ENCODE measurements at places on chromosomes 2 and 18.

DNA sequence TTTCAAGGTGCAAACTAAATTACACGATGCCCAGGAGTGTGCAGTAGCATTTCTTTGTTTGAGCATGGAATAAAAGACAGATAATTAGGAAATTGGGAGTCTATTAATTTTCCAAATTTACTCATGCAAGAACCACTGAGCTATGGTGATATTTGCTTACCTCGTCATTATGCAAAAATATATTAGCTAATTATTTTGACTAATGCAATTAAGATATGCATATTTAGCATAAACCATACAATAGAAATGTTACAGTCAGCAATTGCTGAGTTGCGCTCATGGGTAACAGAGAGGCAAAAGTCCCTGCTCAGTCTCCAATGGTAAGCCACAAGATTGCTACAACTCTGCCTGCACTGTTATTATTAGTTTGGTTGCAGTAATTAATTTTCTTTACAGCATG lies 342.0 kb downstream of the TXNL1 start:
- H3K4me1 ChIP-seq = no peaks in the 10 kb centered on the region
- no peaks in the 10 kb centered on the region for H3K27me3 ChIP-seq
- no peaks in the 10 kb centered on the region for H3K36me3 ChIP-seq

DNA sequence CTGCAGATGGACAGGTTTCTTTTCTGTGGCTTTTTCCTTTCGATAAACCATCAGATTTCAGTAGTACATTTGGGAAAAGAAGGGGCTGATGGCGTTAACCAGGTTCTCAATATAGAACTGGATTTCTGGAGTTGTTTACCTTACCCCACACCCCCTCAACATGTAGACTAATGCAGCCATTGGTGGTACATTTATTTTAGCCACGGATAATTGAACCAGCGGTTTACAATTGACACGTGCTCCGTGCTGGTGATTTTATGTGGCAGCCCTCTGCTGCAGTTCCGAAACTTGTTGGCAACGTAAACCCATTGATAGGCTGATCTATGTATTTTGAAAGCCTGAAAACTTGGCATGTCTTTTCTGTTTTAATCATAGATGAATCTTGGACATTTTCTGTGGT lies 5.4 kb downstream of the SOX11 start:
- H3K4me1 ChIP-seq = no peaks in the 10 kb centered on the region
- H3K36me3 ChIP-seq = no peaks in the 10 kb centered on the region
- H3K4me3 ChIP-seq = no peak overlapping the region
- H3K27ac ChIP-seq = no peak overlapping the region
- no peak for DNase-seq
- H3K27me3 ChIP-seq = peaks cover 9% of the 10 kb centered on the region

DNA sequence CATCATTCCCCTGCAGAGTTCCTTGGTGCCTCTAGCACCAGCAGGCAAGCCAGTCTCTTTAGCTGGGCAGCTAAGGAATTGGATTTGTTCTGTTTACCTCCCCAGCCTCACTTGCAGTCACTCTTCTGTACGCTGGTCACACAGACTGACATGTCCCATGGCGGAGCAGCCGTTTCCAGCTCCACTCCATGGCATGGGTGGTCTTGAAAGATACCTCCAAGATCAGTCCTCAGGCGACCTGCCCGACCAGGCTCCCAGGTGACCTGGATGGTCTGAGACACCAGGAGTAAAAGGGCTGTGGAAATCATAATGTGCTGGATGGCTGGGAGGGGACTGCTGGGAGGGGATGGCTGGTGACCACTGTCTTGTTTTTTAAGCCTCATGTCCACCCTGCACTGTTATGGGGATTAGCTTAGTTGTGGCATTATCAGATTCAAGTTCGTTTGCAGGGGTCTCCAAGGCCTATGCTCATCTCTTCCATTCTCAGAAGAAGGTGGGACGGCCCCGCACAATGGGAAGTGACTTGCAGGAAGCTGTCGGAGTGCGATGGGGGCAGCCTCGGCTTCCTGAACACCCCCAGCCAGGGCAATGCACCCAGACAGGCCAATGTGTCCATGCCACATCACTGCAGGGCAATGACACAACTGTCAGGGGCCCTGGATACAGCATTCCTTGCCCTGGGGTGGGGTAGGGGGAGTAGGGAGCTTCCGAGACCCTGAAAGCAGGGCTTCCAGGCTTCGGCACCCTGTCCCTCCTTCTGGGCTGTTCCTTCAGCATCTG lies 156.1 kb upstream of the MYCN start:
- H3K4me1 ChIP-seq = no peaks in the 10 kb centered on the region
- H3K4me3 ChIP-seq = no peak overlapping the region
- DNase-seq = no peak
- no peaks in the 10 kb centered on the region for H3K27me3 ChIP-seq
- no peaks in the 10 kb centered on the region for H3K36me3 ChIP-seq
- H3K27ac ChIP-seq = no peak overlapping the region

GRCh38 chr2:72833084-72833714 lies 7.4 kb upstream of the EXOC6B start:
- H3K36me3 ChIP-seq = no peaks in the 10 kb centered on the region
- peaks cover 15% of the 10 kb centered on the region for H3K4me1 ChIP-seq
- H3K27ac ChIP-seq = no peak overlapping the region
- no peak overlapping the region for H3K4me3 ChIP-seq
- no peak for DNase-seq

DNA sequence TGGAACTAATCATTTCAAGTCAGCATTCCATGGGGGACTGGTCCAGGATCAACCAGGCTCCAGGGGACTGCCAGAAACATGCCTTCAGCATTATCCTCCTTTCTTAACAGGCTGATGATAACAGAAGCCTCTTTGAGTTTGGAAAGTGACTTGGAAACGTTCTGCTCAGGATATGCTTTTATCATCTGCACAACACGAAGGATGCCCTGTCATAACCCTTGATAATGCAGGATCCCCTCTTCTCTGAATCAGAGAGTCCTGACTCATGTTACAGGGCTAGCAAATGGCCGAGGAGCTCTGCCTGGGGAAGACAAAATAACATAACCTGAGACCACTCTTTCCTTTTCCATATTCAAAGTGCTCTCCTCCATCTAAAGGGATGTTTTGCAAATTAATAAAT lies 6.7 kb downstream of the SCYGR3 start:
- no peak overlapping the region for H3K4me3 ChIP-seq
- no peak for DNase-seq
- H3K4me1 ChIP-seq = peaks cover 3% of the 10 kb centered on the region
- H3K36me3 ChIP-seq = no peaks in the 10 kb centered on the region

DNA sequence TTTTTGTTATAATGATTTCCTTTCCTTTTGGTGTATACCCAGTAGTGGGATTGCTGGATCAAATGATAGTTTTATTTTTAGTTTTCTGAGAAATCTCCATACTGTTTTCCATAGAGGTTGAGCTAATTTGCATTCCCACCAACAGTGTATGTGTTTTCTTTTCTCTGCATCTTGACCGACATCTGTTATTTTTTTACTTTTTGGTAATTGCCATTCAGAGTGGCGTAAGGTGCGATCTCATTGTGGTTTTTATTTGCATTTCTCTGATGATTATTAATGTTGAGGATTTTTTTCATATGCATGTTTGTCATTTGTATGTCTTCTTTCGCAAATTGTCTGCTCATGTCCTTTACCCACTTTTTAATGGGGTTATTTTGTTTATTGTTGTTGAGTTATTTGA lies 58.1 kb downstream of the ARHGAP25 start:
- H3K4me1 ChIP-seq = peaks cover 11% of the 10 kb centered on the region
- DNase-seq = no peak
- H3K4me3 ChIP-seq = no peak overlapping the region

DNA sequence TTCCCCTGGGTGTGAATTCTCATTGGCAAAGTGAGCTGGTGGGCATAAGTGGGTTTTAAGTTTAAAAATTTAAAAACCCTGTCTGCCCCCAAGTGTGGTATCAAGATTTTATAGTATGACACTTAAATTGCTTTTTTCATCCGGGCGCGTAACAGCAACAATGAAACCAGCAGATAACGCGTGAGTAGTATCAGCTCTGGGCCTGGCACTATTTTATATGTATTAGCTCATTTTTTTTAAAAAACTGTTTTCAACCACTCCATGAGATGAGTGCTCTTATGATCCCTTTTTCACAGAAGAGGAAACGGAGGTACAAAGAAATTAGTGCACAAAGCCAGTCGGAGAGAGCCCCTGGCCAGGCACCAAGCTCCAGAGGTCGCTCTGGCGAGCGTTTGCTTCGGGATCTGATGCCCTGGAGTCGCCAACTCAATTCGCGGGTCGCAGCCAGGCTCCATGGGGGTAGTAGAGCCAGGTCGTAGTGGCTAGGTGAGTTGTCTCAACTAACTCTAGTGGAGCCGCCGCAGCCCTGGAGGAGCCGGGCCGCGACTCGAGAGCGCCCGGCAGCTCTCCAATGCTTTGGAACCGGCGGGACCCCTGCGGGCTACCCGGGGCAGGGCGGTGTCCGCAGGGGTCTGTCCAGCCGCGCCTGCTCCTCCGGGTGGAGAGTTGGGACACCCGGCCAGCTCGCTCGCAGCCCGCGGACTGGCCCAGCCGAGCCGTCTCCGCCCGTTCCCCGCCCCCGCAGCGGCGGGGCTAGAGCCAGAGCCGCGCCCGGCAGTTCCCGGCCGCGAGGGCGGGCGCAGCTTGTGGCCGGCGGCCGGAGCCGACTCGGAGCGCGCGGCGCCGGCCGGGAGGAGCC lies at the start of gene IL1R1:
Gene IL1R1 (plus strand): TSS at position 777 of the 859 bp plus-strand sequence. CDS start 14,979 bp downstream, outside the sequence.
- no peak within 1 kb of the TSS for H3K27ac ChIP-seq
- H3K36me3 ChIP-seq = no peaks in the 10 kb centered on the region
- no peak within 1 kb of the TSS for H3K4me3 ChIP-seq
- H3K4me1 ChIP-seq = no peaks in the 10 kb centered on the region
- H3K27me3 ChIP-seq = no peaks in the 10 kb centered on the region

GRCh38 chr2:204282081-204282480 lies 263.2 kb upstream of the PARD3B start:
- no peaks in the 10 kb centered on the region for H3K4me1 ChIP-seq
- H3K36me3 ChIP-seq = no peaks in the 10 kb centered on the region
- no peak for DNase-seq

GRCh38 chr2:203934041-203934492 lies 2.5 kb upstream of the ICOS start:
- no peaks in the 10 kb centered on the region for H3K4me1 ChIP-seq
- no peak overlapping the region for H3K4me3 ChIP-seq
- H3K27ac ChIP-seq = no peak overlapping the region
- no peaks in the 10 kb centered on the region for H3K27me3 ChIP-seq
- H3K36me3 ChIP-seq = no peaks in the 10 kb centered on the region

GRCh38 chr18:22816266-22817176 lies 116.6 kb upstream of the RBBP8 start:
- no peak for DNase-seq
- H3K27ac ChIP-seq = no peak overlapping the region
- H3K36me3 ChIP-seq = no peaks in the 10 kb centered on the region
- no peaks in the 10 kb centered on the region for H3K4me1 ChIP-seq
- H3K27me3 ChIP-seq = no peaks in the 10 kb centered on the region
- H3K4me3 ChIP-seq = no peak overlapping the region

GRCh38 chr2:239758279-239758877 lies 266.8 kb downstream of the NDUFA10 start:
- H3K4me1 ChIP-seq = no peaks in the 10 kb centered on the region
- DNase-seq = no peak
- H3K27me3 ChIP-seq = no peaks in the 10 kb centered on the region
- H3K4me3 ChIP-seq = no peak overlapping the region
- H3K36me3 ChIP-seq = no peaks in the 10 kb centered on the region

GRCh38 chr18:37778417-37779165 lies 213.0 kb upstream of the CELF4 start:
- H3K4me3 ChIP-seq = no peak overlapping the region
- no peaks in the 10 kb centered on the region for H3K4me1 ChIP-seq
- H3K36me3 ChIP-seq = no peaks in the 10 kb centered on the region
- H3K27me3 ChIP-seq = no peaks in the 10 kb centered on the region
- H3K27ac ChIP-seq = no peak overlapping the region
- DNase-seq = no peak

GRCh38 chr2:73448856-73449255 lies 63.2 kb downstream of the ALMS1 start:
- H3K27me3 ChIP-seq = no peaks in the 10 kb centered on the region
- no peak for DNase-seq
- H3K4me3 ChIP-seq = no peak overlapping the region
- peaks cover 18% of the 10 kb centered on the region for H3K4me1 ChIP-seq
- no peak overlapping the region for H3K27ac ChIP-seq
- H3K36me3 ChIP-seq = peaks cover 1% of the 10 kb centered on the region

GRCh38 chr2:42089340-42089925 lies 41.6 kb downstream of the PKDCC start:
- no peaks in the 10 kb centered on the region for H3K36me3 ChIP-seq
- H3K27ac ChIP-seq = no peak overlapping the region
- no peak overlapping the region for H3K4me3 ChIP-seq
- no peaks in the 10 kb centered on the region for H3K4me1 ChIP-seq

DNA sequence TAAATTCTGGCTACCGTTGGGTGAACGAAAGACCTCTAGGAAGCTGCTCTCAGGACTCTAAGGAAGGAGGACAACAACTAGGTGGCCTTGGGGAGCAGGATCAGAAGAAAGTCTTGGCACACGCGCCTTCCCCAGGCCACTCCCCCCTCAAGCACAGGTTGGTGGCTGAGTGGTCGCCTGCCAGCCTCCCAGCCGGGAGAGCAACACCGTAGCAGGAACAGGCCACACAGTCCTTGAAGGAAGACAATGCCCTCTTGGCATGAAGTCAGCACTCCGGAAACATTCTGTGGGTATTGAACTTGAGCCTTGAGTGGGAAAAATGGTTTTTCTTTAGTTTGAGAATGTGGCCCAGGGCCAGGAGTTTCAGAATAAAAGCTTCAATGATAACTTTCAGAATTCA lies 87.4 kb upstream of the AGAP1 start:
- H3K4me3 ChIP-seq = no peak overlapping the region
- no peaks in the 10 kb centered on the region for H3K27me3 ChIP-seq
- no peak overlapping the region for H3K27ac ChIP-seq
- no peak for DNase-seq
- no peaks in the 10 kb centered on the region for H3K36me3 ChIP-seq
- no peaks in the 10 kb centered on the region for H3K4me1 ChIP-seq

DNA sequence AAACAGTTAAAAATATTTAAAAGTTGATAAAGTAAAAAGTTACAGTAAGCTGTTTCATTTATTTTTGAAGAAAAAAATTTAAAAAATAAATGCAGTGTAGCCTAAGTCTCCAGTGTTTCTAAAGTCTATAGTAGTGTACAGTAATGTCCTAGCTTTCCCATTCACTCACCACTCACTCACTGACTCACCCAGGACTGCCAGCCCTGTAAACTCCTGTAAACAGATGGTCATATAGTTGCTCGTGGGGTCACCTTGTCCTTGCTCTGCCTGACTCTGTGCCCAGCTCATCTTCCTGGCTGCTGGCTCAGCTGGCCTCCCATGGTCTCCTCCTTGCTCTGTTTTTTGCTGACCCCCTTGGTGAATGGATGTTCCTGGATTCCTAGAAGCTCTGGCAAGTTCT lies 180.3 kb downstream of the VAPA start:
- H3K27ac ChIP-seq = no peak overlapping the region
- H3K4me1 ChIP-seq = no peaks in the 10 kb centered on the region
- no peak for DNase-seq

DNA sequence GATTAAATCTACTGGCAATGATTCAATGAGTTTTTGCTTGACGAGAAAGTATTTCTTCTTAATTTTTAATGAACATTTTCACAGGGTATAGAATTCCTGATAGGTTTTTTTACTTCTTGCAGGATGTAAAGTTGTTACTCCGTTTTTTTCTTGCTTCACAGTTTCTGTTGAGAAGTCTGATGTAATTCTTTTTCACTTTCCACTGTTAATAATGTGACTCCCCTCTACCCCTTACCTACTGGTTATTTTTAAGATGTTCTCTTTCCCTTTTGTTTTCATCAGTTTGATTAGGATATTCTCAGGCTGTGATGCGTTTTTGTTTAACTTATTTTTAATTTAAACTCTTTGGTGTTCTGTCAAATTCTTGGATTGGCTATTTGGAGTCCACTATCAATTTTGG lies 933.9 kb upstream of the PIK3C3 start:
- no peaks in the 10 kb centered on the region for H3K36me3 ChIP-seq
- H3K4me3 ChIP-seq = no peak overlapping the region
- H3K27ac ChIP-seq = no peak overlapping the region
- no peak for DNase-seq
- H3K27me3 ChIP-seq = no peaks in the 10 kb centered on the region
